ENCODE measurements at places on chromosomes 1 and 21. TPM values are rescaled to one million over a fixed set of nuclear protein-coding genes. Genes with fewer than 3 reads are reported as not detected.

The AADACL4 gene
- total RNA-seq: not detected

The FMO2 gene
- total RNA-seq: not detected

GRCh38 chr1:114032271-114033215 lies 53.3 kb downstream of the OLFML3 start:
- no peaks in the 10 kb centered on the region for H3K36me3 ChIP-seq
- peaks cover 2% of the 10 kb centered on the region for H3K4me1 ChIP-seq
- H3K4me3 ChIP-seq: no peak overlapping the region
- H3K27me3 ChIP-seq: no peaks in the 10 kb centered on the region

DNA sequence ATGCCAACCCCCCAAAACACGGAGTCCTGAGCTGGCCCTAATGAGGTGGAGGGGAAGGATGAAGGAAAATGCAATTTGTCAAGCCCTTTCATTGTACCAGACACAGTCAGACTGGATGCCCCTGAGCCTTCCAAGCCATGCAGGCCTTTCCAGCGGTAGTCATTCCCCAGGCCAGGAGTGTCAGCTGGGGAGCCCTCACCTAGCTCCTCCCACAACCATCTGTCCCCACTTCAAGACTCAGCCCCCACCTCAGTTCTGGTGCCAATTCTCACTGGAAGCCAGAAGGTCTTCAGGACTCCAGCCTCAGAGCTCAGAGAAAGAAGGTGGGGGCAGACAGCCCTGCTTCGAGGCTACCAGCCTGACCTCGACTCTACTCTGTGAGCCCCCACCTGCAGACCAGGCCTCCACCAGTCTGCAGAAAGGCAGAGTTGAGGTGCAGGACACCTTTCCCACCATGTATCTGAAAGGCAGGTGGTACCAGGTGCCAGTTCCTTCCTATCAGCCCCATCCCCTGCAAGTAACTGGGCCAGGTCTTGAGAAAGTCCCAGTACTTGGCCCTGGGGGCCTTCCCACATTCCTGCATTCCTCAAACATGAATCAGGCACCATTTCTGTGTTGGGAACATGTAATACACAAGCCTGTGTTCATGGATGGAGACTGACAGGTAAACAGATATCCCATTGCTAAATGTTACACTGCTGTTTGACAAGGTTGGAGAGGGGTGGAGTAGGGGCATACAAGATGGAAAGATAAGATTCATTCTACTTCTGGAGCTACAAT lies 180.6 kb upstream of the EDN2 start:
- H3K27me3 ChIP-seq: peaks cover 1% of the 10 kb centered on the region
- H3K4me3 ChIP-seq: no peak overlapping the region
- peaks cover 81% of the 10 kb centered on the region for H3K4me1 ChIP-seq
- no peaks in the 10 kb centered on the region for H3K36me3 ChIP-seq

DNA sequence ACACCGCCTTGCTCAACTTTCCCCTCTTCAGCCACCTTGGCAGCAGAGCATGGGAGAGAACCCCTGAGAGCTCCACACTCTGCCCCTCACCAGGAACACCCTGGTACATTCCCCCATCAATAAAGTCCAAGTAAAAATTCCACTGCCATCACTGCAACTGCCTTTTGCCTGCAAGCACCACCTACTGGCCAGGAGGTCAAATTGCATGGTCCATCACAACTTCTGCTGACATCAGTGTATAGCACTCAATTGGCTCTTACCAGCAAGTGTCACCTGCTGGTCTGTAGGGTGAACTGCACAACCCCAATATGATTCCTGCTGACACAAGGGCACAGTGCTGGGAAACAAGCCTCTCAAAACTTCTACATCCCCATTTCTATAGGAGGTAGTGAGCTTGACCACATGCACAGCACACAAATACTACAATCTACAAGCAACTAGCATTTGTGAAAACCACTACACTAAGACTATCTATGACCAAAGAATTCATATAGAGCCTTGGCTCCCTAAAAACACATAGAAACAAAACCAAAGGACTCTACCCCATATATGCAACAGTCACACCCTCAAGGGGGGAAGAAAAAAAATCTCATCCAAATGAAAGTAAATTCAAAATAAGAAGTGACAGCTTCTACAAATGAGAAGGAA lies 69.2 kb downstream of the FASLG start:
- peak; percentile 38 for DNase-seq
- H3K27ac ChIP-seq: no peak overlapping the region
- H3K36me3 ChIP-seq: peaks cover 17% of the 10 kb centered on the region
- H3K27me3 ChIP-seq: no peaks in the 10 kb centered on the region
- H3K4me3 ChIP-seq: no peak overlapping the region

DNA sequence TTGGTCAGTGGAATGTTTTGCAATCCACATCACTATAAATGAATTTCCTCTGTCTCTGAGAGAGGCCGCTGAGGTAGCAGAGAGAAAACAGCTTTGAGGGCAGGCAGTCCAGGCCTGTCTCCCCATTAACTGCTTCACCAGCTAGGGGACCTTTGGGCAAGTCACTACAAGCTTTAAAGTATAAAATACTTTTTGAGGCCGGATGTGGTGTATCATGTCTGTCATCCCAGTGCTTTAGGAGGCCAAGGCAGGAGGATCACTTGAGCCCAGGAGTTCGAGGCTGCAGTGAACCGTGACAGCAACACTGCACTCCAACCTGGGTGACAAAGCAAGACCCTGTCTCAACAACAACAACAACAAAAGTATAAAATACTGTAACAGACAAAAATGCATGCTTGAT lies 6.4 kb downstream of the IL6R start:
- H3K27me3 ChIP-seq: peaks cover 6% of the 10 kb centered on the region
- no peak overlapping the region for H3K4me3 ChIP-seq
- H3K4me1 ChIP-seq: peaks cover 17% of the 10 kb centered on the region
- no peaks in the 10 kb centered on the region for H3K36me3 ChIP-seq
- no peak overlapping the region for H3K27ac ChIP-seq
